ENCODE measurements at places on chromosomes 11 and 22.

DNA sequence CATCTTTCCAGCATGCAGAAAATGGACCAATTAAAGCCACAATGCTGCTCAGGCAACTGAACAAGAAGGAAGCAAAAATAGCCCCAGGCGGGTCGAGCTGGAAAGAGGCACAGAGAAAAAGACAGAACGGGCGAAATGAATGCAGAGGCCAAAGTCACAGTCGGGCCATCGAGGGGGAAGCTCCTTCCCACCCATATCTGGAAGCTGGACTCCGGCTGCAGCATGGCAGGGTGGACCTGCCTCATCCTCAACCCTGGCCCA, 58.6 kb upstream of the PRDM11 start:
- no peak for DNase-seq

DNA sequence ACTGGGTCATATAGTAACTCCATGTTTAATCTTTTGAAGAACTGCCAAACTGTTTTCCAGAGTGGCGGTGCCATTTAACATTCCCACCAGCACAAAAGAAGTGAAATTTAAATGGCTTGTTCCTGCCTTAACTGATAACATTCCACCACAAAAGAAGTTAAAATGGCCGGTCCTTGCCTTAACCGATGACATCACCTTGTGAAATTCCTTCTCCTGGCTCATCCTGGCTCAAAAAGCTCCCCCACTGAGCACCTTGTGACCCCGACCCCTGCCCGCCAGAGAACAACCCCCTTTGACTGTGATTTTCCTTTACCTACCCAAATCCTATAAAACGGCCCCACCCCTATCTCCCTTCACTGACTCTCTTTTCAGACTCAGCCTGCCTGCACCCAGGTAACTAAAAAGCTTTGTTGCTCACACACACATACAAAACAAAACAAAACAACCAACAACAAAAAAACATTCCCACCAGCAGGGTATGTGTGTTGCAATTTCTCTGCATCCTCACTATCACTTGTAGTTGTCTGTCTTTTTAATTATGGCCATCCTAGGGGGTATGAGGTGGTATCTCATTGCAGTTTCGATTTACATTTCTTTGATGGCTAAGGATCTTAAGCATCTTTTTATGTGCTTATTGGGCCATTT, 109.0 kb downstream of the FAR1 start:
- DNase-seq = no peak

GRCh38 chr11:70541176-70541575, 142.8 kb downstream of the CTTN start:
- DNase-seq = no peak

GRCh38 chr11:112961146-112961668, at the start of gene NCAM1:
Gene NCAM1, plus strand, starts transcription at chr11:112961420.
- DNase-seq = no peak

GRCh38 chr22:43110444-43110926, at the start of gene BIK:
Gene BIK, plus strand, starts transcription at chr22:43110750. Its CDS starts 13,273 bp downstream, at chr22:43124023.
- DNase-seq = no peak
